ENCODE measurements at places on chromosomes 6 and 20.

DNA sequence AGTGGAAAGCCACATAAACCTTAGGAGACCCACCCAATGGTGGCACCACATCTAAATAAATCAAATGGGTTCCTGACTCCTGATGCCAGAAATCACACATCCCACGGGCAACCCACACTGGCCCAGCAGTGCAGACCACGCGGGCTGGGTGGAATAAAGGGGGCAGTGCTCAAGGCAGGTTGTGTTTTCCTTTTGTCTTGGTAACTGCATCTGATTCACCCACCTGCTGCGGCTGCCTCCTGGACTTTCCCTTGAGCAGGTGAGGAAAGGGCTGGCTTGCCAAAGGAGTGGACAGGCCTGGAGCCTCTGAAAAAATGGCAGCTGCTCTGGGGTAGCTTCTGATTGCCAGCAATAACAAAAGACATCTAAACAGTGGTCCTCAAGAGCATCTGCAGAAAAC lies 119.5 kb upstream of the KCNK16 start:
- DNase-seq = no peak

GRCh38 chr6:153160221-153160620 lies 29.1 kb upstream of the RGS17 start:
- no peak for DNase-seq

- no peak for DNase-seq
Measured at GRCh38 chr6:129619579-129620233, 90.3 kb downstream of the ARHGAP18 start.

- no peak for DNase-seq
Measured at GRCh38 chr6:21953831-21954801, 342.7 kb downstream of the PRL start.

DNA sequence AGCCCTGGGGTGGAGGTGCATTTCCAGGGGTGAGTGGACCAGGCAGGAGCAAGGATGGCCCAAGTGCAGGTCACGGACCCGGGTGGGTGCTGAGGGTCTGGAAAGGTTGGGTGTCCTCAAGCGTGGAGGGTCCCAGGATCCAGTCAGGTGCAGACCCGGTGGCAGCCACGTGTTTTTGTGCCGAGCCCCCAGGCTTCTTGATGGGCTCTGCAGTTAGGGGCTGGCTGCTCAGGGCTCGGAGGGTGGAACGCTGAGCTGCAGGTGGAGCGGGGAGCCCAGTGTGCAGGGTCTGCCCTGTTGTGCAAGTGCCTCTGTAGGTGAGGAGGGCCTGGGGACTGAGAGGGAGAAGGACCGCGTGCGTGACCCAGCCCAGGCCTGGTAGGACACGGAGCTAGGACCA lies 70.9 kb upstream of the HLA-E start:
- no peak for DNase-seq

GRCh38 chr6:29483186-29483585 lies 4.6 kb downstream of the MAS1L start:
- DNase-seq = no peak

DNA sequence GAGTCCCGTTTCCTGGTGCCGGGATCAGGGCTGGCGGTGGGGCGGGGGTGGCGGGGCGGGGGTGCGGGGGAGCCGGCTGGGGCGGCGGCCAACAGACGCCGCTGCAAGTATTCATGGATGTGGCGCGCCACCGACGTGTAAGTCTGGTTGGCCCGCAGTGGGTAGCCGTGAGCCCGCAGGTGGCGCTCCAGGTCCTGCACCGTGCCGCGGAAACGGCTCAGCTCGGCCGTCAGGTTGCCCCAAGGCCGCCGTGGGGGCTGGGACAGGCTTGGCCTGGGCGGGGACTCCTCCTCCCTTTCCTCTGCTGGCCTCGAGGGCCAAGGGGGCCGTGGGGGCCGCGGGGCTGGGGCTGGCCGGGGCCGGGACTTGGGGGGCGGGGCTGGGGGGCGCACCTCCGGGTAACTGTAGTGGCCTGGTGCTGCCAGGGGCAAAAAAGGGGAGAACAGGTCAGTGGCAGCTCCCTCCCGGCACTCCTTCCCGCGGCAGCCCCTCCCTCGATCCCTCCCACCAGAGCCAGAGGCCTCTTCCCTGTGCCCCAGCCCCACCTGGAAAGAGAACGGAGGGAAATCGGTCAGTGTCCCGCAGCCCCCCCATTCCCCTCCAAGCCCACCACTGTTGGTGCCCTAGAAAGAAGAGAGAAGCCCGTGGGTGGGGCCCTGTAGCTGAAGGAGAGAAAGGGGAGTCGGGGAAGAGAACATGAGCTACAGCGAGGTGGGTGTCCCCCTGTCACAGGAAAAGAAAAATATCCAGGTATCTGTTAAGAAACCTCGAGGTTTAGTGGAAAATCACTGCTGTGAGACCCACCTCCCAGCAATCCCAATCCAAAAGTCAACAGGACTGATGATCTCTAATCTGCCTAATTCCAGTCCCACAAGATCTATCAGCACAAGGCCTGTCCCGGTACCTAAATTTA lies 21.3 kb downstream of the TNXB start:
- DNase-seq = peak; percentile 78

- no peak for DNase-seq
Measured at GRCh38 chr20:63759377-63759901, 19.9 kb downstream of the SLC2A4RG start.

GRCh38 chr6:106825156-106825555 lies 149.4 kb downstream of the CD24 start:
- no peak for DNase-seq

DNA sequence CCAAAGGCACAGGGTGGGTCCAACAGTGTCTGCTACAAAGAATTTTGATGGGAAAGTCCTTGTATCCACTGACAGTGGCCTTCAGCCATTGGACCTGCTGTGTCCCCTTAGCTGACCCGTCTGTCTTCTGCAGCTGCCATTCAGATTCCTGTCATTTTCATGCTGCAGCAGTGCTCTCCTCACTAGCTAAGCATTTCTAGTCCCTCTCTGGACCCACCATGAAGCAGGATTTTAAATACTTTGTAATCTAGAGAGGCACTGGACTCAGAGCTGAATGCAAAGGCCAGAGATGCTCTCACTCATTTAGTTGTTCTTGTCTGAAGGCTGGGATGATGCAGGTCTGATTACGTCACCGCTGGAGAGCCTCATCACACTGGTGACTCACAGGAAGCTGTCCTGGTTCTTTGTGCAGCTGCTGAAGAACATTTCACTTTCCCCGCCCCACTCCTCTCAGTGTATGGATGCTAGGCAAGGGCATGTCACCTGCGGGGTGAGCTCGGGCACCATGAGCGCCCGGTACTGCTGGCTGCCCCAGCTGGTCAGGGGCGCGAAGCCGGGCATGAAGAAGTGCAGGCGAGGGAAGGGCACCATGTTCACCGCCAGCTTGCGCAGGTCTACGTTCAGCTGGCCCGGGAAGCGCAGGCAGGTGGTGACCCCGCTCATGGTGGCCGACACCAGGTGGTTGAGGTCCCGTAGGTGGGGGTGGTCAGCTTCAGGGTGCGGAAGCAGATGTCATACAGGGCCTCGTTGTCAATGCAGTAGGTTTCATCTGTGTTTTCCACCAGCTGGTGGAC lies 19.4 kb upstream of the TUBB2A start:
- no peak for DNase-seq

DNA sequence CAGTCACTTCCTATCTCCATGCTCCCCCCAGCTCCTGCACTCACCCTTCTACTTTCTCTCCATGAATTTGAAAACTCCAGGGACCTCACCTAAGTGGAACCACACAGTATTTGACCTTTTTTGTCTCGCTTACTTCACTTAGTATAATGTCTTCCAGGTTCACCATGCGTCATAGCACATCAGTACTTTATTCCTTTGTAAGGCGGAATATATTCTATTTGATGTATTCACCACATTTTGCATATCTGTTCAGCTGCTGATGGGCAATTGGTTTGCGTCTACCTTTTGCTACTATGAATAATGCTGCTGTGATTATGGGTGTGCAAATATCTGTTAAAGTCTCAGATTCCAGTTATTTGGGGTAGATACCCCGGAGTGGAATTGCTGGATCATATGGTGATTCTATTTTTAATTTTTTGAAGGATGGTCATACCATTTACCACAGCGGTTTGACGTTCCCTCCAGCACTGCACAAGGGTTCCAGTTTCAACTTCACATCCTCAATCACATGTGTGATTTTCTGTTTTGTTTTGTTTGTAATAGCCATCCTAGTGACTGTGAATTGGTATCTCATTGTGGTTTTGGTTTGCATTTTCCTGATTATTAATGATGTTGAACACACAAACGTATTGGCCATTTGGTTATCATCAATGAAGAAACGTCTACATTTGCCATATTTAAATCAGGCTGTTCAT lies 20.3 kb upstream of the SYNDIG1 start:
- no peak for DNase-seq

- DNase-seq = no peak
Measured at GRCh38 chr6:80197986-80198385, 91.5 kb downstream of the BCKDHB start.

DNA sequence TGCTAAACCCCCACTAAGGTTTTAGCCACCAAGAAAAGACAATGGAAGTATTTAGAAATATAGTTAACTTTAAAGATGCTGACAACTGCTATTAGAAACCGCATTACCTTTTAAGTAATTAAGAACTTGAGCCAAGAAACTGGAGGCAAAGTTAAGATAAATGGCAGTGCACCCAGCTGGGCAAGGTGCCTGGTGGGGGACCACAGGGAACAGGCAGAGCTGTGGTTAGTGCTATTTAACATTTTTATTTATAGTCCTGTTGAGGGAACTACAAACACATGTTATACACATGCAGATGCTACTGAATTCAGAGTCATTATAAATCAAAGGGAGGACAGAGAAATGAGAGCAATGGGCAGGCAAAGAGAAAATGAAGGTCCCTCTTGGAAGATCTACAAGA lies 447.9 kb downstream of the TFAP2B start:
- no peak for DNase-seq

DNA sequence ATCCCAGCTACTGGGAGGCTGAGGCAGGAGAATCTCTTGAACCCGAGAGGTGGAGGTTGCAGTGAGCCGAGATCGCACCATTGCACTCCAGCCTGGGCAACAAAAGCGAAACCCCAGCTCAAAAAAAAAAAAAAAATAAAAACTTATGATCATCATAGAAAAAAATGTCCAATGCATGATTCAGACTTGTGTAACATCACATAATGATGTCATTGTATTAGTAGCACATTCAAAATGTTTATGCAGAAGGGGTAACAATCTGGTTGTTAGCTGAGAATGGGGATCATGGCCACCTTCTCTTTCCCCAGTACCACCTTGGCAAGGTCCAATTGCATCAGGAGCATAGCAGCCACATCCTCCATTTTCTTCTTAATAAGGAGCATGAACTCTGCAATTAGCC lies 137.6 kb upstream of the MARCKS start:
- no peak for DNase-seq

- no peak for DNase-seq
Measured at GRCh38 chr6:133191323-133191722, 49.8 kb upstream of the EYA4 start.

GRCh38 chr6:16154904-16155303 lies 26.0 kb downstream of the MYLIP start:
- no peak for DNase-seq

Measured in hematopoietic multipotent progenitor cell treated with erythropoietin and hydrocortisone succinate and interleukin-3 and kit ligand, for 17 days (in vitro differentiated cells).